Body of pancreas (tissue), 4 donors: ENCODE measurements at places on chromosomes 1 and 21. TPM values are rescaled to one million over a fixed set of nuclear protein-coding genes. Genes with fewer than 3 reads are reported as not detected.
A peak's percentile ranks its signal among the peaks of the same experiment; 100 is the strongest.

- H3K4me3 ChIP-seq: no peak overlapping the region
- peak overlapping the region; percentile 85 for H3K27ac ChIP-seq
- H3K36me3 ChIP-seq: no peaks in the 10 kb centered on the region
- no peaks in the 10 kb centered on the region for H3K27me3 ChIP-seq
These were observed 59.7 kb downstream of the ATP1A1 start for GRCh38 chr1:116432655-116433265.

DNA sequence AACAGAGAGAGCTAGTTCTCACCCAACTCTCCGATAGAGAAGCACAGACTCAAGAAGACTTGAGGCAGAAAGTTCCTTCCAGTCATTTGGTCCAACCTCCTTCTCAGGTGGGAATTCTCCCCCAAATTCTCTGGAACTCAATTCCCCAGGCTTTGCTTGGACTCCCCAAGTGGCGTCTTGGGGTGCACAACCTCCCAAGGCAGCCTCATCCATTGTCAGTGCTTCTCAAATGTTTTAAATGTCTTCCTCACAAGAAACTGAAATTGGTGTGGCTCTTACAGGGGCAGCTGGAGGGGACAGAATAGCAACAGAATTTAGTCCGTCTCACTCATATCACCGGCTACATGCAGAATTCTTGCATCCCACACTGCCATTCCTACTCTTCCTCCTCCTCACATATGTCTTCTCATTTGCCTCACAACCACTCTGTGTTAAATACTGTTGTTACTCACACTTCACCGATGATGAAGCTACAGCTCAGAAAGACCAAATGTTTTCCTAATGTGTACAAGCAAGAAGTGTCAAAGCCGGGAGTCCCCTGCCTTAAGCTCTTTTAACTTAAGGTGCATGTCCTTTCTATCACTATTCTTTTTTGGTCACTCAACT is 33.4 kb upstream of the CD84 start:
- no peaks in the 10 kb centered on the region for H3K27me3 ChIP-seq
- H3K27ac ChIP-seq: no peak overlapping the region
- no peaks in the 10 kb centered on the region for H3K4me1 ChIP-seq
- no peaks in the 10 kb centered on the region for H3K36me3 ChIP-seq

DNA sequence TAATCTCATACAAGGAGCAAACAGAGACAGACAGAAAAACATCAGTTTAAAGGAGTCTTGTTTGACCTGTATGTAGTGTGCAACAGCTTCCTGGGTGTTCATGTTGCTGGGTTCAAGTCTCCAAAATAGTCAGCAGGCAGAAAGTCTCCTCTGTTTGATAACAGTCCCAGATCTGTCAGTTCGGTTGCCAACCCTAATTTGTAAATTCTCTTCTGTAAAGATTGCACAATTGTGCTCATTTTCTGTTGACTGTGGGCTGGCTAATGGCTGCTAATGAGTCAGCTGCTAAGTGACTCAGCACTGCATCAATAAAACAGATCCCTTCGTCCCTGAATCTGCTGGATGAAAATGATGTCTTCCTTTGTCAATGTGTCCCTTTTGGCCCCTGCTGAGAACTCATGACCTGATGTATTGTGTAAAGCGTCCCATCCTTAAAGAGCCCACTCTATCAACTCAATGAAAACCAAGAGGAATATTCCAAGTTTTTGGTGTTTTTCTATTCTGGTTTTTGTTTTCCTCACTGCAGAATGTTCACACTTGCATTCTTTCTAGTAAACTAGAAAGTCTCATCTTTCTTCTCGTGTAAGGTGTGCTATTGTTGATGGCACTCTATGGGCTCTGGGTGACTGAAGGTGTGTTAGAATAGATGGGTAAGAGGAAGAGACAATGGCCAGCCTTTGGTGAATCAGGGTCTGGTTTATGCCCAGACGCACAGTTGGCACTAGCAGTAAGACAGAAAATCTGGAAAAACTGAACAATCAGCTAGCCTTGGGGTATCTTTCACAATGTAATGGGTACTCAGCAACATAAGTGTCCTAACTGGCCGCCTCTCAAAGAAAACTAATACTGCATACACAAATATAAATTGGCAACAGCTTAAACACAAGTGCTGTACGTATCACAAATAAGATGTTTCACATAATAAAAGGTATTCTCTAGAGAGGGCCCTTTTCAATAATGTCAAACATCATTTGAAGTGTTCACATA is 75.1 kb upstream of the SIPA1L2 start:
- no peaks in the 10 kb centered on the region for H3K36me3 ChIP-seq
- H3K4me3 ChIP-seq: no peak overlapping the region
- no peaks in the 10 kb centered on the region for H3K27me3 ChIP-seq
- H3K27ac ChIP-seq: peak overlapping the region; percentile 65
- peak; percentile 22 for DNase-seq

DNA sequence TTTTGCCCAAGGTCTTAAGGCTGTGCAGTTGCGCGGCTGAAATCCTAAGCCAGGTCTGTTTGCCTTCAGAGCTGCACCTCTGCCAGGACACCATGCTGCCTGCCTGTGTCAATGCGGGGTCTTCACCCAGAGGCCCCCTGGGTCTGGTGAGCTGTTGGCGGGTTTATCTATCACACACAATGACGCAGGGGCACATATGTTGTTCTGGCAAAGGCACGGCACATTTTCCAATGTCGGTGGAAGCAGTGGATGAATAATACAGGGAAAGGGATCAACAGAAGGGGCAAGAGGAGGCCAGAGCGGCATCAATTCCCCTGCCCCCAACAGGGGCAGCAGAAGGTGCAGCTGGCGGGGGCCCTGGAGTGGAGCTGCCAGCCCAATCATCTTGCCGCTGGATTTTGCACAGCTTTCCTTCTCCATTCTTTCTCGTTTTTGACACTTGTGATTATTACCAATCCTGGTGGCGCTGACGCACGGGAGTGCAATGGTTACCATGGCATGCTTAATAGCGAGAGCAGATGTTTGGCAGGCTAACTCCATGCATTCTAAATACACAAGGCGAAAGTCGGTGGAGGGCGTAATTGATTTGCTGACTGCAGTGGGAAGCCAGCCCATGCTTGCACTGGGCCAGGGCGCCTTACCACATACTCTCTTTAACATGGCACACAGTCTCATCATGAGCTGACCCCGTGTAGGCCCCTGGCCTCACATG is 45.8 kb upstream of the CYP2J2 start:
- no peaks in the 10 kb centered on the region for H3K36me3 ChIP-seq
- H3K27me3 ChIP-seq: no peaks in the 10 kb centered on the region
- no peak overlapping the region for H3K27ac ChIP-seq

GRCh38 chr21:10641107-10641506 is 119.7 kb downstream of the TPTE start:
- H3K4me3 ChIP-seq: no peak overlapping the region
- no peak overlapping the region for H3K27ac ChIP-seq
- no peak for DNase-seq
- no peaks in the 10 kb centered on the region for H3K36me3 ChIP-seq
- no peaks in the 10 kb centered on the region for H3K4me1 ChIP-seq
- H3K27me3 ChIP-seq: no peaks in the 10 kb centered on the region

DNA sequence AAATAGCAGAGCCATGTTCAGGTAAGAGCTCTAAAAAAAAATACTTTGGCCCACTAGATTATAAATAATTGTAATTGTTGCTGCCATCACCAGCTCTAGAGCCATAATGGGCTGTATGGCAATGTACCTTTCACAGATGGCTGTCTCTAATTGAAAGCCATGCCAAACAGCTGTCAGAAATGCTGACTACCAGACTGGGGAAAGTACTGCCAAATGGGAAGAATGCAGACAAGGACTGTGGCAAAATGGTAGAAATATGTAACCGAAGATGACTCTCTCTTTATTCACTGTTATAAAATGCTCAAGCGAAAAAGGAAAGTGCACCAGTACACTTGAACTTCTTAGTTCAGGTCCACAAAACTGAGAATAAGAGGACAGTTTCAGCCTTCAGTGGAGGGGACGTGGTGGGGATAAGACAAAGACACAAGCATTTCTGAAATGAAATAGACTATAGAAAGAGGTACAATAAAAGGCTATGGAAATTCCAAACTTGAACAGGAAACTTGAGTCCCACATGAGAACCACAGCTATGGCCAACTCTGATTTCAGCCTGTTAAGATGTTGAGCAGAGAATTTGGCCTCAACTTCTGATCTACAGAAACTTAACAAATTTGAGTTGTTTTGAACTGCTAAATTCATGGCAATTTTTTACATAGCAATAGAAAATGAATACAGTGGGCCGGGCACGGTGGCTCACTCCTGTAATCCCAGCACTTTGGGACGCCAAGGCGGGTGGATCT is 46.5 kb upstream of the LPGAT1 start:
- H3K36me3 ChIP-seq: no peaks in the 10 kb centered on the region
- DNase-seq: no peak
- no peak overlapping the region for H3K4me3 ChIP-seq
- H3K4me1 ChIP-seq: no peaks in the 10 kb centered on the region
- H3K27ac ChIP-seq: no peak overlapping the region

TNFAIP8L2 gene
- total RNA-seq: 0.99 TPM

OSCP1 gene
- total RNA-seq: 2.0 TPM

GPR161 gene
- total RNA-seq: 6.5 TPM

MTARC1 gene
- total RNA-seq: 71.5 TPM

INAVA gene
- 30.7 TPM for total RNA-seq

CHODL gene
- 0.26 TPM for total RNA-seq
